NCI-H1417 (cell line): ENCODE measurements at places on chromosomes 13 and 19.
A peak's percentile ranks its signal among the peaks of the same experiment; 100 is the strongest.

DNA sequence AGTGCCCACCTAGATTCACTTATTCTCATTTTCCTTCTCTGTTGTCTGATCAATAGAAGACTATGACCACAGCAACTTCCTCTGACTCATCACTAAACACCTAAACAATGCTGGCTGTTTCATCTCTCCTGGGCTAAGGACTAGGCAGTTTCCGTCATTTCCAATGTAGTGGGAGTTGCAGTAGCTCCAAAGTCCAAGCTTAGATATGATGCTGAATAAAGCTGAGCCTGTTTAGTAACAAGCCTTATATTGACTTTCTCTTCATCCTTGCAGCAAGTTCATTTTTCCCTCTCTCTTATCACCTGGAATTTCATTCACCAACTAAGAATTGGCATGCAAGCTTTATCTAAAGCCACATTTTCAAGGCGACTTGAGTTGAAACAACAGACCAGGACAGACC is 53.5 kb upstream of the PCDH9 start:
- DNase-seq: no peak

DNA sequence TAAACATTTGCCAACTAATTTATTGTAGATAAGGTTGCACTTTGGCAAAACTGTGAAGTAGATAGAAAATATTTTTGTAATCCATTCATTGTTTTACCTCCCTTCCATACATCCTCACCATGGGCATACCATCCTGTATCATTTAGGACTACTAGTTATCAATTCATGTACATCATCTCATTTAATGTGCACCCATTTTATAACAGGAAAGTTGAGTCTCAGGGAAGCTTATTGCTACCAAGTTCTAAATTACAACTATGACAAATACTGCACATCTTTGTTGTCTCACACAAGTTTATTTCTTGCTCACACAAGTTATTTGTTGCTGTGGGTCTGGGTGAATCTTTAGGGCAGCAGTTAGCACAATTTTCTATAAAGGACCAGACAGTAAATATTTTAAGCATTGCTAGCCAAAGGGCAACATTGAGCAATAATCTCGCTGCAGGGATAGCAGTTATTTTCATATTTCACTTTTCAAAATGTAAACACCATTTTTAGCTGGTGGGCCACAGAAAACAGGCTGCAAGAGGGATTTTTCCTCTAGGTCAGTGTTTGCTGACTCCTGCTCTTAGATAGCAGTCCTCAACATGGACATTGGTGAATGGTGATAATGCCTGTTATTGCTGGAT is 276.5 kb downstream of the GPC6 start:
- DNase-seq: no peak

DNA sequence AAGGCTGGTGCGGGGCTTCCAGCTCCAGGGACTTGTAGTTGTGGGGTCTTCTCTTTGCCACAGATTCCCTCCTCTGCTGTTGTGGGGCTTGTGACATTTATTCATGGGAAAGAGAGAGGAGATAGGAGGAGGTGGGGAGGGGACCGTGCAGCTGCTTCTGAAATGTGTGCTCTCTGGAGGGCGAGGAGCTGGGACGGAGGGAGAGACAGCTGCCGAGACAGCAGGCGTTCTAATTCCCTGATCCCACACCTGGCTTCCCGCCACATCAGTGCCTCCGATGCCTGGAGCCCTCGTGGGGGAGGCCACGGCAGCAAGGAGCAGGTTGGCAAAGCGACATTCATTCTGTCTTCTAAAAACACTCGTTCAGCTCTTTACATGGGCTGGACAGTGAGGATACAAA is 164.4 kb downstream of the USP12 start:
- peak; percentile 90 for DNase-seq

GRCh38 chr19:1608359-1609102 is 3.3 kb upstream of the UQCR11 start:
- DNase-seq: no peak

- peak; percentile 38 for DNase-seq
Observed at GRCh38 chr19:38319421-38320258, at the start of gene KCNK6. TSS of gene KCNK6 (plus strand) at chr19:38319845. CDS start at chr19:38319951, 106 bp downstream.

GRCh38 chr19:2444251-2445002 is 12.3 kb downstream of the LMNB2 start:
- DNase-seq: no peak

DNA sequence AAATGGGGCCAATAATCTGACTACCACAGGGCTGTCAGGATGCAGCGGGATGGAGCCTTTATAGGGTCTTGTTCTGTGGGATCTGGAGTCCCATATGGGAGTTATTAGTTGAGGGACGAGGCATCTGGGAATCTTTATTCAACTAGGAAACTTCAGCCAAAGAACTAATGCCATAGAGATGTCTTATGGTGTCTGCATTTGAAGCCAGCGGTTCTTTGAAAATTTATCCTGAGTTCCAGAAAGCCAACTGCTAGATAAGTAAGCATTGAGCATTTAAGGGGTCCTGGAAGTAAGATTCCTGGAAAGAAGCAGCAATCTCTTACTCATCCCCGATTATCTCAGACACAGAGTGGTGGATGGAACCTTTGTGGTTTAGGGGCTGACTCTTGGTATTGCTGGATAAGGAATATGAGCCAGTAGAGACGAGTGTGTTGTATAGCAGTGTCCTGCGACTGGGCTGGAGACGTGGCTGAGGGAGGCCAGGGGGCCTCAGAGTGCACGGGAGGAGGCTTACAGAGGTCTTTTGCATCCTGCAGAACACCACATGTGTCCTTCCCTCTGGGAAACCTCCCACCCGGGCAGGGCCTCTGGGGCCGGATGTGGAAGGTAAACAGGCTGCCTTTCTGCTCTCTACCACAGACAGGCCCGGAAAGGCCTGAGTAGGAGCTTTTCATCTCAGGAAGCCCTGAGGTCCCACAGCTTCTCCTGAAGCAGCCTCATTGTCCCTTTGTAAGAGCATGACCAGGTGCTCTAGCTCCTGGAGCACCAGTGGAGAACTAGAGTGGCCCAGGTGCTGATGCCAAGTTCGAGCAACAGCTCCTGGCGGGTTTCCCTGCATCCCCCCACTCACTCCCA is 28.8 kb downstream of the ACTN4 start:
- no peak for DNase-seq

DNA sequence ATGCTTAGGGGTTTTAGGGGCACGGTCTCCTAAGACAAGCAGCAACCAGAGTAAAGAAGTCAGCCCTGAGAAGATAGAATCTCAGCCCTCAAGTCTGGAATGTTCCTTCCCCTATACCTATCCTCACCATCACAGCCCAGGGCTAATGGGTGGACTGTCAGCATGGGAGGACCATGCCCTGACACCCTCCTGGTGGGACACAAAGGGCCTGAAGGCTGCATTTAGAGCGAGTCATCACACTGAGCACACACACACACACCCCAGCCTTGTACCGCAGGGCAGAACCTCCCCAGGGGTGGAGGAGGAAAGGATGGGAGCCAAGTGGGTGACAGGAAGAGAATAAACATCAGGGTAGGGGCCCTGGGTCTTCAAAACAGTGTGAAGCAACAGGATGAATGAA is 174.8 kb upstream of the SERP2 start:
- DNase-seq: no peak

- DNase-seq: no peak
Observed at GRCh38 chr19:46460981-46461380, 10.4 kb downstream of the PNMA8A start.

DNA sequence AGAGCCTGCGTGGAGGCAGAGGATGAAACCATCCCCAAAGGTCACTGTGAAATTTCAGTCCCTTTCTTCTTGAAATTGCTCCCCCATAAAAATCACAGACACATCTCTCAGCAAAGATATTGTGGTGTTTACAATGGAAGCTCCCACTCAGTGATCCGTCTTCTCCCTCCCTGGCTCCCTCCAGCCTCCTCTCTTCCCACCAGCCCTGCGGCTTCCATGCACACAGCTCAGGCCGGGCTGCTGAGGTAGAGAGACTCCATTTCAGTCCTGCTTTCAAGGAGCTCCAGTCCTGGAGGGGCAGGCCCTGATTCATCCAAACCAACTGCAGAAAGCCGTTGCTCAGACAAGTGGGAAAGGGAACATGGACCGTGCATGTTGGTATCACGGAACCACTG is 24.0 kb upstream of the MIER2 start:
- DNase-seq: no peak

DNA sequence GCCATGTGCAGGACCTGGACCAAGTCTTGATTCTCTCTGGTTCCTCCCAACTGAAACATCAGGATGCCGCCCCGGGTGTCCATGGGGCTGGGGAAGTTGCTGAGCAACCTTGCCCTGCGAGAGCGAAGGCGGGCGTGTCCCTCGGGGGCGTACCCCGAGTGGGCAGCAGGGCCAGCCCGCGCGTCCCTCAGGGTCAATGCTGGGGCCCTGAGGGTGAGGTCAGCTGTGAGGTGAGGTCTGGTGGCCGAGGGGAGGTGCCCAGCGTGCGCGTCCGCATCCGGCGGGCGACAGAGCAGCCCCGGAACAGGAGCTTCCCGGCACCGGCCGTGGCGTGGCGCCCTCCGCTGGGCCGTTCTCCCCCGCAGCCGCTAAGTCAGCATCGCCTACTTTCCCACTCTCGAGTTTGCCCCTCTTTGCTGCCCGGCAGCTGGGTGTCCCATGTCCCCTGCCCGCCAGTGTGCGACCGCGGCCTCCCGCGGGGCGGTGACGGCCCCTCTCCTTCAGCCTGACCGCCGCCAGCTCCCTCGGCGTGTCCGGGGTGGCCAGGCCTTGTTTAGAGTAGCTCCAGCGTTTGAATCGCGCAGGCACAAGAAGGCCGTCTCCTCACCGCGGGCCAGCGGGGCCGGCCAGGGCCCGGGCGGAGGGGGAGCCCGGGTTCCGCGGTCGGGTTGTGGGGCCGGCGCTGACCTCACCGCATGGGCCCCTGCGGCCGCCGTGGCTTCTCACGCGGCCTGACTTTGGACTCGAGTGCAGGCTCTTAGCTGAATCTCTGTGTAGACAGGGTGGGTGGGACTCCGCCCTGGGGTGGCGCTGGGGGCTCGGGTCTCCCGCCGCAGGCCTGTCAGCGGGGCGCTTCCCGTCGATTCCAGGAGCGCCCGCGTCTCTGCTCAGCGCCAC is 33.0 kb downstream of the GJA3 start:
- peak; percentile 10 for DNase-seq

DNA sequence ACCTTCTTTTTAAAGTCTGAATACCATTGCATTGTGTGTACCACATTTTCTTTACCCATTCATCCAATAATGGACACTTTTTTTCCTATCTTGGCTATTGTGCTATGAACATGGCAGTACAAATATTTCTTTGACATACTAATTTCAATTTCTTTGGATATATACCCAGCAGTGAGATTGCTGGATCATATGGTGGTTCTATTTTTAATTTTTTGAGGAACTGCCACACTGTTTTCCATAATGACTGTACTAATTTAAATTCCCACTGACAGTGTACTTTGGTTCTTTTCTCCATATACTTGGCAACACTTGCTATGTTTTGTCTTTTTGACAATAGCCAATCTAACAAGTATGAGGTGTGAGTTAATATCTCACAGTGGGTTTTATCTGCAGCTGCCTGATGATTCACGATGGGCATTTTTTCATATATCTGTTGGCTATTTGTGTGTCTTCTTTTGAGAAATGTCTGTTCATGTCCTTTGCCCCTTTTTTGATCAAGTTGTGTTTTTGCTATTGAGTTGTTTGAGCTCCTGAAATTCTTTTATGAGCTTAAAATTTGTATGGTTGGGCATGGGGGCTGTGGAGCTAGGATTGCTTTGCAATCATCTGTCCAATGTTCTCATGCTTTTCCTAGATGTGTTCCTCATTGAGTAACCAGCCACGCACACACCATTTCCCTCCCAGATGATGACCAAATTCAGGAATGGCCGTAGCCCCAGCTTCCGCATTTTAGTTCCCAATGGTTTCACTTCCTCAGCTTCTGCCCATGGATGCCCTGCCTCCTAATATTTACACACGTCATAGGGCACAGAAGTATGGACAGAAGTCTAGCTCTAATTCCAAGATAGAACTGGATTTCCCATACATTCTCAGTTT is 380.0 kb upstream of the SGCG start:
- no peak for DNase-seq

GRCh38 chr13:42812316-42812715 is 30.9 kb downstream of the FAM216B start:
- DNase-seq: no peak

DNA sequence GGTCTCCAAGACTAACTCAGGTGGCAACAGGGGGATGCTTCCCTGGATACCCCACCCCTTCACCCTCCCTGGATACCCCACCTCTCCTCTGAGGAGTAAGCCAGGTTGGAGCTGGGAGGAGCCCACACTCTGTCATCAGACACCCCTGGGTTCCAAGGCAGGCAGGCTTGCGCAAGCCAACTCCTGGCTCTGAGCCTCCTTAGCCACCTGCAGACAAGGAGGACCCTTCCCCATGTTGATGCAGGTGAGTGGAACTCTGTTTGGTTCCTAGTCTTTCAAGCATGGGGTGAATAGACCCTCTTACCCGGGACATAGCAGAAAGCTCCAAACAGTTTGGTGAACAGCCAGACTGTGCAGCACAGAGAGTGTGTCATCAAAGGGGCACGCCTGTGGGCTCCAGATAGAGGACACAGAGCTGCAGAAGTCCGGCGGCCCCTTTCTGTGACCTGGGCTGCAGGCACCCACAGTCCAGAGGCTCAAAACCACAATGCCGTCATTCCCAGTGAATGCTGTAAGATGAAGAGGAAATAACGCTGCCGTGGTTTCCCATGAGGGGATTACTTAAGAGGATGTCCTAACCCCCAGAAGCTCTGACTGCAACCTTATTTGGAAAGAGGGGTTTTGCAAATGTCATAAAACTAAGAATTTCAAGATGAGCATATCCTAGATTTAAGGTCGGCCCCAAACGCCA is 12.1 kb upstream of the HAS1 start:
- DNase-seq: no peak
